T-helper 2 cell treated with Interferon-gamma antibody and Interleukin-4, amounts not matched to agents 100 ng/mL and 5 ng/mL, for 36 hours (primary cell): ENCODE measurements at places on chromosomes 4 and X. TPM values are rescaled to one million over a fixed set of nuclear protein-coding genes. Genes with fewer than 3 reads are reported as not detected.

Gene TRPC3
- total RNA-seq: 0.20 and 0.64 TPM in 2 replicates

Gene PNMA3
- total RNA-seq: 2.5 and 2.6 TPM in 2 replicates

Gene OPRPN
- total RNA-seq: not detected in 2 replicates

Gene MMRN1
- 0.77 and 0.95 TPM in 2 replicates for total RNA-seq

Gene UGDH
- total RNA-seq: 24.2 and 25.9 TPM in 2 replicates

Gene TSPAN6
- not detected in 2 replicates for total RNA-seq

Gene P2RY4
- total RNA-seq: 0.20 and 0.34 TPM in 2 replicates

Gene SMC1A
- total RNA-seq: 130 and 142 TPM in 2 replicates

Gene NUP62CL
- total RNA-seq: 1.0 and 1.5 TPM in 2 replicates

Gene TBL1X
- 30.0 and 32.3 TPM in 2 replicates for total RNA-seq

Gene OTOP1
- not detected in 2 replicates for total RNA-seq

Gene HSFX2
- 0.52 TPM in 1 of 2 replicates, not detected in the other for total RNA-seq

Gene NDP
- not detected in 2 replicates for total RNA-seq

Gene CABS1
- not detected in 2 replicates for total RNA-seq

Gene SHISA3
- 0.18 and 0.23 TPM in 2 replicates for total RNA-seq

Gene DIPK2B
- not detected in 2 replicates for total RNA-seq

Gene CPZ
- 0.11 TPM in 1 of 2 replicates, not detected in the other for total RNA-seq

Gene FHL1
- 13.8 and 14.5 TPM in 2 replicates for total RNA-seq

Gene SYNPO2
- total RNA-seq: 0.32 and 0.52 TPM in 2 replicates
